ENCODE measurements at places on chromosomes 2 and 18.

- DNase-seq: no peak
Measured at GRCh38 chr2:119846021-119846420, 86.3 kb downstream of the PTPN4 start.

- DNase-seq: no peak
Measured at GRCh38 chr2:172455121-172455515, 27.7 kb downstream of the ITGA6 start.

- DNase-seq: no peak
Measured at GRCh38 chr2:141589314-141589713, 541.5 kb downstream of the LRP1B start.

GRCh38 chr2:174248998-174249592 lies 763 bp upstream of the OLA1 start:
- DNase-seq: no peak

- no peak for DNase-seq
Measured at GRCh38 chr2:107785756-107786155, 40.9 kb upstream of the RGPD4 start.

- DNase-seq: no peak
Measured at GRCh38 chr18:3916082-3916481, 466.1 kb downstream of the TGIF1 start.

DNA sequence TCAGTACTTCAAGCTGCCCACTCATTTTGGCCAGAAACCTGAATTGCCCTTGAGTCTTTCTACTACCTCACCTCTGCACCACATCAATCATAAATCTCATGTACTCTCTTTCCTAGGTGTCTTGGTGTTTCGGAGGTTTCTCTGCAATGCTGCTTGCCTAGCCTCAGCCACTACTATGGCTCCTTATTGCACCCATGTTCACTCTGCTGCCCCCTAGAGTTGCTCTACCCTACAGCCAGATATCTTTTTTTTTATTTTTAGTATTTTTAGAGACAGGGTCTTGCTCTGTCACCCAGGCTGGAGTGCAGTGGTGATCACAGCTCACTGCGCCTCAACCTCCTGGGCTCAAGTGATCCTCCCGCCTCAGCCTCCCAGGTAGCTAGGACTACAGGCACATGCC lies 413.0 kb downstream of the PTPRM start:
- no peak for DNase-seq

DNA sequence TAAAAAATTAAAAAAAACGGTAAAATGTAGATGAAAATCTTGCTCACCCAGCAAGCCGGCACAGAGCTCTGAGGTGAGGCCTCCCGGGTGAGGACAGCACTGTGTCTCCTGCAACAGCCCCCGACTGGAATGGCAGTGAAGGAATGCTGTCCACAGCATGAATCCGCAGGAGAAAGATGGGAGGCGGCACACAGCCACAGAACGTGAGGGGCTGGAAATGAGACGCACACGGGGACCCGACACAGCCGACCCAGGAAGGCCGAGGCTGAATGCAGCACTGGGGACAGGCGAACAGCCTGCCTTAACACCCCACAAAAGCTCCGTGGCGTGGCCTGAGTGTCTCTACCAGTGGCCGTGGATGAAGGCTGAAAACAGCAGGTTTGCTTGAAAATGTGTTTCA lies 34.7 kb downstream of the BOK start:
- DNase-seq: no peak

DNA sequence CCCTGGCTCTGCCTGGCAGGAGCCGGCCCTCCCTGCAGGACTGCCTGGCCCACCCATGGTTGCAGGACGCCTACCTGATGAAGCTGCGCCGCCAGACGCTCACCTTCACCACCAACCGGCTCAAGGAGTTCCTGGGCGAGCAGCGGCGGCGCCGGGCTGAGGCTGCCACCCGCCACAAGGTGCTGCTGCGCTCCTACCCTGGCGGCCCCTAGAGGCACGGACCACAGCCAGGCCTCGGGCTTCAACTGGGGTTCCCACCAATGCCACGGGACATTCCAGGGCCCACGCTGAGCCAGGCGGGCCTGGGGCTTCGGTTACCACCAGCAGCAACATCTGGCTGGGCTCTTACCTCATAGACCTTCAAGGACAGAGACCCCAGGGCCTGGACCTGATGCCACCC lies 6.1 kb upstream of the GMPPA start:
- DNase-seq: no peak

DNA sequence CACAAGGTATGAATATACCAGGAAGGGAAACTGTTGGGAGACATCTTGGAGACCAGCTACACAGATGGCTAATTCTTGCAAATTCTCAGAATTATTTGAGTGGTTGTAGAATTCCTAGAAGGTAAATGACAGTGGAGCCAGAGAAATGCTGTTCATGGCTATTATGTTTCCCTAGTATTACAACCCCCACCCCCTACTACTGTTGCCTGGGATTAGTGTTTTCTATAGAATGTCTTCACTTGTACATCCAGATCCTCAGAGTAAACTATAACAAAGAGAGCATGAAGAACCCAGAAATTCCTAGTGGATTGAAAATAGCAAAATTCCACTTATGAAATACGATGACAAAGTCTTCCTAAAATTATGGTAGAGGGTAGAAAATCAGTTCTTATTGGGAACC lies 15.3 kb downstream of the LGALSL start:
- no peak for DNase-seq

- DNase-seq: no peak
Measured at GRCh38 chr2:170088776-170089175, 89.2 kb upstream of the MYO3B start.

All from AML-193 (cell line).